ENCODE measurements at places on chromosomes 6 and 20. TPM values are rescaled to one million over a fixed set of nuclear protein-coding genes. Genes with fewer than 3 reads are reported as not detected.

SLC2A10 gene
- 0.11 TPM for polyA plus RNA-seq

NRSN2 gene
- 24.8 TPM for polyA plus RNA-seq

GRCh38 chr6:144139817-144140216 lies 10.5 kb upstream of the STX11 start:
- no peaks in the 10 kb centered on the region for H3K4me1 ChIP-seq
- no peak for DNase-seq
- H3K27ac ChIP-seq, result no peak overlapping the region
- H3K27me3 ChIP-seq, result peaks cover 3% of the 10 kb centered on the region

DNA sequence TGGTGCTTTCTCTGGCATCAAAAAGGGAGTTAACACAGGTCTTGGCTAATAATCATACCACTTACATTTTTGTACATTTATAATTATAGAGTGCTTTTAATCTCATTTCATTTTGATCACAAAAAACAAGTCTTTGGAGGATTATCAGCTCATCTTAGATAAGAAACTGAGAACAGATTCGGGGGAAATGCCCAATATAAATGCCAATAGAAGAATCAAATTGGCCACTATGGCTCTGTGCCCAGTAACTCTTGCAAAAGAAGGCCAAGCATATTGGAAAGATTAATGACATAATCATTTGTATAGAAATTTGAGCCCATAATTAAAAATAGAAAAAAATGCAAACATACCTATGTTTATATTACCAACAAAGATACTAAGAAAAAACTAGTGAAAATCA lies 42.5 kb downstream of the IPCEF1 start:
- no peak for DNase-seq
- H3K27me3 ChIP-seq, result no peaks in the 10 kb centered on the region
- no peak overlapping the region for H3K27ac ChIP-seq
- H3K36me3 ChIP-seq, result no peaks in the 10 kb centered on the region
- H3K4me1 ChIP-seq, result no peaks in the 10 kb centered on the region

FOXC1 gene
- not detected for polyA plus RNA-seq

GSTA1 gene
- polyA plus RNA-seq, result not detected

- H3K4me1 ChIP-seq, result no peaks in the 10 kb centered on the region
- peak; percentile 51 for DNase-seq
- no peaks in the 10 kb centered on the region for H3K36me3 ChIP-seq
- H3K4me3 ChIP-seq, result peak overlapping the region; percentile 20
- H3K27ac ChIP-seq, result no peak overlapping the region
Observed at GRCh38 chr6:160766989-160767646, 65.1 kb downstream of the PLG start.

TXLNB gene
- polyA plus RNA-seq, result not detected

DNA sequence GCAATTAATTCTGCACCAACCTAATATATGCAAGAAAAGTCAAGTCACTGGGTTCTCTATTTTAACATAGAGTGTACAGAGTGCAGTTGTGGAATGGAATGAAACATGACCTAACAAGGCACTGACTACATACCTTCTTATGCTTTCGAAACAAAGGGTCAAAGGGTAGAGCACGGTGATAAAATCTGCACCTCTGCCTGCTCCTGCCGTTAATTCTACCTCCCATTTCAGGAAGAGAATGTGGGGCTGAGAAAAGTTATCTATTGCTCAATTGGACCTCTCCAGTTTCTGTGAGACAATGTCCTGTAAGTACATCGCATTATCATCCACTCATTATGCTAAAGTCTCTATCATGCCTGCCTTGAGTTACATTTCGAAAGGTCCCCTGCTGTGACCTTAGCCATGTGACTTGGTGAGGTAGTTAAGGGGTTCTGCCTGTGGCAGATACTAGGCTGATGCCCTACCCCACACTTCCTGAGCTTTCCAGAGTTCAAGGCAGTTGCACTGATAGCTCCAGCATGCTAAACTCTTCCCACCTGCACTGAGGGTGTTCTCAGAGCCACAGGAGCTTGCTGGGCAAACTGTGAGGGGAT lies 14.0 kb upstream of the MOCS1 start:
- H3K36me3 ChIP-seq, result no peaks in the 10 kb centered on the region
- H3K27ac ChIP-seq, result no peak overlapping the region
- peaks cover 13% of the 10 kb centered on the region for H3K4me1 ChIP-seq
- H3K4me3 ChIP-seq, result no peak overlapping the region
- no peak for DNase-seq

MATN4 gene
- not detected for polyA plus RNA-seq

DNA sequence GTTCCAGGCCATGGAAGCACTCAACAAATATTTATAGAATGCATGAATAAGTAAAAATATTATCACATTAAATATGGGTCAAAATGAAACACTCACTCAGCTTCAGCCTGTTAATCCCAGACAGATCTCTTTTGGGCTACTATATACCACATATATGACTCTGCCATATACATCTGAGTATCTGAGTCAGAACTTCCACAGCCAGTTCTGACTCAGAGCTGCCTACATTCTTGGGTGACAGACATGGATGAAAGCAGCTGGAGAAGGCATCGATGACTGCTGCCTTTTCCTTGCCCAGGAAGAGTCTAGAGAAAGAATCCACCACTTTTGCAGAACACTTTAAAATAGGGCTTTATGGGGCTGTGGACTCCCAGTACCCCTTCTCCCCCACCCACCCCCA lies 11.5 kb upstream of the PDYN start:
- H3K4me3 ChIP-seq, result no peak overlapping the region
- no peak for DNase-seq

- DNase-seq, result no peak
- no peak overlapping the region for H3K4me3 ChIP-seq
- H3K27me3 ChIP-seq, result no peaks in the 10 kb centered on the region
- H3K4me1 ChIP-seq, result no peaks in the 10 kb centered on the region
- no peak overlapping the region for H3K27ac ChIP-seq
- H3K36me3 ChIP-seq, result no peaks in the 10 kb centered on the region
Observed at GRCh38 chr20:15380770-15381169, 1043.4 kb upstream of the FLRT3 start.

DNA sequence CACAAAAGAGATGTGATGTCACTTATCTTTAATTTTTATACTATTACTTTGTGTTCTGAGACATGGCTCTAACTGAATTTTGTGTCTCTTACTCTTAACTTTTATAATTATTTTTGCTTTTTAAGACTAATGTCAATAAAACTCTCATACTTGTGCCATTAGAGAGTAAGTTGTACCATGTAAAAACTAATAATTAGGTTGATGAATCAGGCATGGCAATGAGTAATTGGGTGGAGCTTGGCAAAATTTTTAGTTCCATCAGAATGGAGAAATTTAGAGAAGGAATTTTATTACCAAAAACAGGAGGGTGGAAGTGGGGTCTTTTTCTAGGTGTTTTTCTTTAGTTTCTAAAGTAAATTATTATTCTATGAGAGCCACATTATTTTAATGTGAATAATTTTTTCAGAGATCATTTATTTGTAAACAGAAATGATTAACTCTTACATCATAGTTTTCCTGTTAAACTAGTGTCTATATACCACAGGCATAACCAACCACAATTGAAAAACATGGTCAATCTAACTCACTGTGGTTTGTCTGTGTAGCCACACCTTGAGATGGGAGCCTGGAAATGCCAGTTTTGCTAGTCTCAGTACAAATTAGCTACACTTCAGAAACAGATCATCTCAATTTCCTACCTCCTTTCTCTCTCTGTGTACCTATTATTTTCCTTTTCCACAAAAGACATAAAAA lies 51.8 kb downstream of the ELOVL4 start:
- no peaks in the 10 kb centered on the region for H3K4me1 ChIP-seq
- H3K4me3 ChIP-seq, result no peak overlapping the region
- no peaks in the 10 kb centered on the region for H3K27me3 ChIP-seq
- no peak for DNase-seq
- H3K36me3 ChIP-seq, result no peaks in the 10 kb centered on the region

- H3K4me1 ChIP-seq, result no peaks in the 10 kb centered on the region
- H3K27me3 ChIP-seq, result 0 out of 2 replicates have a peak, but pooled peaks cover 8% of the 10 kb centered on the region
- DNase-seq, result no peak
- H3K27ac ChIP-seq, result no peak overlapping the region
- no peaks in the 10 kb centered on the region for H3K36me3 ChIP-seq
- no peak overlapping the region for H3K4me3 ChIP-seq
Observed at GRCh38 chr6:90149280-90149679, 147.4 kb downstream of the BACH2 start.

GRCh38 chr20:37668166-37668565 lies 25.7 kb upstream of the CTNNBL1 start:
- peaks cover 22% of the 10 kb centered on the region for H3K27me3 ChIP-seq
- no peaks in the 10 kb centered on the region for H3K36me3 ChIP-seq
- no peak overlapping the region for H3K4me3 ChIP-seq
- H3K27ac ChIP-seq, result no peak overlapping the region
- H3K4me1 ChIP-seq, result no peaks in the 10 kb centered on the region

NKAPL gene
- not detected for polyA plus RNA-seq

CALHM4 gene
- not detected for polyA plus RNA-seq

GRCh38 chr20:17504066-17504897 lies 26.9 kb downstream of the BFSP1 start:
- no peaks in the 10 kb centered on the region for H3K36me3 ChIP-seq
- no peak for DNase-seq
- no peak overlapping the region for H3K4me3 ChIP-seq

DNA sequence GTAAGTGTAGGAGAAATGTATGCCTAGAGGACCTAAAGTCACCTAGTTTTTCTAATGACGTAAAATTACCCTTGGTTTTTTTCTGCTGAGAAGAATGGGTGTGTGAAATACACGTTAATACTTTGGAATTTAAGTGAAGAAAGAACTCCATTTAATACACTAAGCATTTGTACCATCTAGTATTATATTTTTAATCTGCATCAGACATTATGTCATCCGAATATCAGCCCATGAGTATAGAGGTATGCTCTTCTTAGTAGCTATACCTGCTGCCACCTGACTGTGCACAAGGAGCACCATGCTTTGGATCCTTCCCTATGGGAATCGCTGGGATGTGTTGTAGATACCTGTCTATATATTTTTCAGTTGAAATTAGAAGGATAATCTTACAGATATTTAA lies 106.4 kb downstream of the QKI start:
- H3K36me3 ChIP-seq, result peaks cover 5% of the 10 kb centered on the region
- no peaks in the 10 kb centered on the region for H3K4me1 ChIP-seq
- H3K4me3 ChIP-seq, result no peak overlapping the region

All from K562 (cell line).